ENCODE measurements at places on chromosomes 11 and 22.

DNA sequence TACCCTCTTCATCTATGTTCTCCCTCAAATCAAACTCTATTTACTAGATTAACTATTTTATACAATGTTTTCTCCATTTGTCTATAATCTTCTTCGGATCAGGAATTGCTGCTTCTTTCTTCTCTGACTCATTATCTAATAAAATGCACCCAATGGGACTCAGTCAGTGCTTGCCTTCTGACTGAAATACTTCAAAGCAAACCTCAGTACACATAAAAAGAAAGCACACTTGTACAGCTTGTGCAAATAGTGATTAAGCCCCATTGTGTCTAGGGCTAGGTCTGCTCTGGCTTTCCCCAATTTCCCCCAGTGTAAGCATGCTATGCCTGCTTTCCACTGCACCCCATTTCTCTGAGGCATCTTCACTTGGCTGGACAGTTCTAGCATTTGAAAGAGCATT is 118.6 kb upstream of the C11orf87 start:
- DNase-seq, result no peak

DNA sequence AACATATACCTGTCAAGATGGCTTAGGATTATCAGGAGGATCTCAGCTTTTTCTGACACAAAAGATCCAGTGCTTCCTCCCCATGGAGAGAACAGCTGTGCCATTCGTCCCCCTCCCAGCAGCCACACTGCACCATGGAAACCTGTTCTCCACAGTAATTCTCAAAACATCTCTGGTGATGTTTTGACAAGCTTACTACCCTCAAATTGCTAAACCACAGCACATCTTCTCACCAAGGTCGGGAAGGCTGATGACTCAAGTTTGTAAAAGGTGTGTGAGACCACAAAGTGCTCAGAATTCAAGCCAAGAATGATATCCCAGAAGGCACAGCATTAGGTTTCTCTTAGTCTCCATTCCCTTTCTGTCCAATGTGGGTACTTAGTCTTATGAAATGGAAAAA is 3.9 kb upstream of the RAB38 start:
- DNase-seq, result no peak

GRCh38 chr11:76701294-76702040 is 30.9 kb upstream of the LRRC32 start:
- no peak for DNase-seq

DNA sequence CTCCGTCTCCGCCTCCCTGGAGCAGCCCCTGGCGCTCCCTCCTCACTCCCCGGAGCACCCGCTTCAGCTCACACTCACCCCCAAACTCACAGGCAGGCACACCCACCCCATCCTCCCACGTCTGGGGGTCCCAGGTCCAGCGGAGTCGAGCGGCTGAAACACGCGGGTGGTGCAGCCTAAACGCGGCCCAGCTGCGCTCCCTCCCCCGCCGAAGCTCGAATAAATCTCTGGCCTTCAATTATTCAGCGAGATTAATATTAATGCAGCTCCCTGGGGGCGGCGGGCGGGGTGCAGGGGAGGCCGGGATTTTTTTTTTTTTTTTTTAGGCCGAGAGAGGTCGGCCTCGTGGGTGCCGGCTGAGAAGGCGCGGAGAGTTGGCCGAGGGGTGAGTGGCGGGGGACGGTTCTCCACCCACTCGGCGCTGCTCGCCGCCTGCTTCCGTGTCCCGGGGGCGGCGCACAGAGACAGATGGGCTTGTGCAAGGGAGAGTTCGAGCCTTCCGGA is 524 bp upstream of the SLC1A2 start:
- DNase-seq, result no peak

DNA sequence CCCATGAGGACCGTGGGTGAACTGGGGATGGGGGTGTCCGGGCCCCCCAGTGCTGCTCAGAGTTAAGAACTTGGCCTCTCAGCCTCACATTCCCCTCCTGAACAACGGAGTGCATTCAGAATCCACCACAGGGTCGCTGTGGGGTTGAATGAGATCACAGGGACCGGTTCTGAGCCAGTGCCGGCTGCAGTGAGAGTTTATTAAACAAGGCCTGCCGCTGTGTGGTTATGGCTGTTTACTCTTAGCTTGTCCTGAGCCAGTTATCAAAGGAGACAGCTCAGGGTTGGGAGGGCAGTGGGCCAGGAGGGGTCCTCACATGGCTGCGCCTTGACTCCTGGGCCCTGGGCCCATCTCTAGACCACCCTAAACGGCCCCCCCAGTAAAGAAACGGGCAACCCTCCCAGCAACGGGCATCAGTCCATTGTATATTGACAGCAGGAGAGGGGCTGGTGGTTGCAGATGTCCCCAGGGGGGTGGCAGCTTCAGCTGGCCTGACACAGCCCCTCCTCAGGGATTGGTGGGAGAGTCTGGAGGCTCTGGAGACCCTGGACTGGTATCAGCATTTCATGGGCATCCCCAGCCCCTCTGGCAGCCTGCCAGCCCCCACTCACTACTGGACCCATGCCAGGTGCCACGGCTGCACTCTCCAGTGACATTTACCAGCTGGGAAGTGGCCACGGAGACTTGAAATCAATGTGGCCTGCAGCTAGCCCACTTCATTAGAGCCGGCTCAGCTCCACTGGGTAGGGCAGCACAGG is 15.1 kb upstream of the CABP7 start:
- DNase-seq, result no peak

GRCh38 chr11:94653561-94653960 is 86.4 kb downstream of the PIWIL4 start:
- no peak for DNase-seq

DNA sequence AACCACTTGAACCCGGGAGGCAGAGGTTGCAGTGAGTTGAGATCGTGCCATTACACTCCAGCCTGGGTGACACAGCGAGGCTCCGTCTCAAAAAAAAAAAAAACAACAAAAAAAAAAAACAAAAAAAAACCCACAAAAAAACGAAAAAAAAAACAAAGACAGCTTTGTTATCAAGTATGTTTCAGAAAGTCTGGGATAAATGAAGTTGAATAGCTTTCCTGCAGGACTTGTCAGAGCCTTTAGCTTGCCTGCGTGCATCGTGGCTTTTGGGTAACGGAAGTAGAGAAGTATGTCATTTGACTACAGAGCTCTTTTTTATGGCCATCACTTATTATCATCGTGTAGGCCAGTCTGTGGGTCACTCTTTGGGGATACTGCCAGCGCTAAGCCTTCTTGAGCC is 14.6 kb downstream of the TRIOBP start:
- DNase-seq, result no peak

DNA sequence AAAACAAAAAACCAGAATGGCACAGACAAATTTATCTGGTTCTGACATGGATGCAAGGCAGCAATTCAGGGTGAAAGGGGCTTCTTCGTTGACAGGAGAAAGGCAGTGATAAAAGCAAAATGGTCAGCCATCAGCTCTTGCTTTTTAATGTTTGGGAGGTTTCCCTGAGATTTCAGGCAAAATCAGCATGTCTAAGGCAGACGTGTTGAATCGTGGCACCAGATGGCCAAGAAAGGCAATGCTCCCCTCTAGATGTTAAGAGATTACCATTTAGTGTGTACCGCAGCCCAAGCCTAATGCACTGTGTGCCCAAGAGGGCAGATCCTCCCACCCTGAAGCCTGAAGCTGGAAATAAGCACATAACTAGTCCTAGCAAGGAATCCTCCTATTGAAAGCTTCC is 88.8 kb upstream of the GALNT18 start:
- no peak for DNase-seq

DNA sequence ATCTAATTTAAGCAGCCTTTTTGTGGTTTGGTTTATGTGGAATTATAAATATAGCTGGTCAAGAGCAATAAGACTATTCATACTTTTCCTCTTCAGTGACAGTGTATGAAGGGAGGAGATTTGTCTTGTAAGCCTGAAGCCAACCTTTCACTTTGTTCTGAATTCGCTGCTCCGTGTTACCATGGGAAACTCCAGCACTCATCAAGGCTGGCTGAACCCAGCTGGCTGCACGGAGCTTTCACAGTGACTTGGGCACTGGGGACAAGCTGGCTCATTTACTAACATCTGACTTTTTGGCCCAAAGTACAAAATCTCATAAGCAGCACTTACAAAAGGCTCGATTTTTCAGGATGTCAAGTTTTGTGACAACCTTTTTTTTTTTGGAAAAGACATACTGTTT is 120.4 kb upstream of the GRIA4 start:
- DNase-seq, result no peak

GRCh38 chr22:27745154-27745553 is 56.4 kb downstream of the MN1 start:
- no peak for DNase-seq

GRCh38 chr11:91972665-91973266 is 251.9 kb upstream of the FAT3 start:
- no peak for DNase-seq

All from cortex of kidney (tissue), 1 donor.